GM19239 (cell line): ENCODE measurements at places on chromosomes 5 and 9.

DNA sequence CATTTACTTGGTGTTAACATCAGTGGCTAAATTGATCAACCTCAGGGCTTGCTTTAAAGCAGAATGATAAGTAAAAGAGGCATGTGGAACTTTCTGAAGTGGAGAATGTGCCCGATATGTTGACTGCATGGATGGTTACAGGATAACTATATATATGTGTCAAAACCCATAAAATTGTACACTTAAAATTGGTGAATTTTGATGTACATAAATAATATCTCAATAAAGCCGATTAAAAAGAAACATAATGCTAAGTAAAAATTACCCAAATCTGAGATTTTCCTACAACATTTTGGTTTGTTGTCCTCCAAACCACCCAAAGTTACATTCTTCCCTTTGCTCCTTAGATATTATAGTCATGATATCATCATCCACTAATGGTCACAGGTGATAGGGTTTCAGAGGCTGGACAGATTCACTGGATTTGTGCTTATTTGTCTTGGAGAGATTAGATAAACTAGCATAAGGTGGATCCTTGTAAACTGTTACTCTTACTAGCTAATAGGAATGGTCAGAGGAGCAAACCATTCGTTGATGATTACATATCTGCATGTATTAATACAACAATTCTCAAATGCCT is 119.7 kb upstream of the RPS23 start:
- DNase-seq: no peak

GRCh38 chr9:70924895-70925547 is 196.4 kb downstream of the TRPM3 start:
- peak; percentile 8 for DNase-seq

DNA sequence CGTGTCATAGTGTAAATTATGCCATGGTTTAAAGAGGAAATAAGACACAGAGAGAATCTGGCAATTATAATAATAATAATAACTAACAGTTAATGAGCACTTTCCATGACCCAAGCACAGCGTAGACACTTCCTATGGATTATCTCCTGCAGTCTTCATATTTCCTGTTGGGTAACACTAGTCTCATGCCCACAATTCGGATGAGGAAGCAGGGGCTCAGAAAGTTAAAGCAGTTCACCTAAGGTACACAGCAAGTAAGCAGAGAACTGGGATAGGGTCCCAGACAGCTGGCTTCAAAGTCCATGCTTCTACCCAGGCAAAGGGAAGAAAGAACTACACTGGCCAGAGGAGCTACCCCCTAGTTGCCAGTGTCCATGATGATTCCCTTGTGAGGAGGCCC is 27.9 kb upstream of the TGFBI start:
- no peak for DNase-seq

DNA sequence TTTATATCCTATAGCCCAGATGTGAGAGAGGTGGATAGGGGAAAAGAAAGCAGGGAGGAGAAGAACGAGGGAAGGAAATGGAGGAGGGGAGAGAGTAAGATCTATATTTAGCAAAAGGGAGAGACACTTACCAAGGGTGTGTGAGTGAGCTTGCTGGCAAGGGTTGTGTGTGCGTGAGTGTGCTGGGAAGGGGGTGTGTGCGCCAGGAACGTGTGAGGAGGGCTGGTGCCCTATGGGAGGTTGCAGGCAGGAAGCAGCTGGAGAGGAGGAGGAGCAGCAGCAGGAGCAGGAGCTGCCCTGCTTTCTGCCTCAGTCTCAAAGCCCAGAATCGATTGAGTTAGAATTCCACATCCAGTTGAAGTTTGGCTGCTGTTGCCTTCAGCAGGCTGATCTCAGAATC is 148.3 kb upstream of the RUSC2 start:
- DNase-seq: no peak

DNA sequence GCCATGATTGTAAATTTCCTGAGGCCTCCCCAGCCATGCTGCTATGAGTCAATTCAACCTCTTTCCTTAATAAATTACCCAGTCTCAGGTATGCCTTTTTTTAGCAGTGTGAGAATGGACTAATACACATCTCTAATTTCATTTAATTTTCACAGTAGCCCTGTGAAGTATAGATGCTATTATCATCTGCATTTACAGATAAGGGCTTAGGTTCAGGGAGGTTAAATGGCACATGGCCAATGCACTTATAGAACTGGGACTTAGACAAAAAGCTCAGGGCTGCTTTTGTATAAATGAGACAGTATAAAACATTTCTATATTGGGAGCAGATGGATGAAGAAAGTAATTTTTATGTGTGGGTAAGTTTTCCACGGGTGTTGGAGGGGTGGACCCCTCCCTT is 62.9 kb upstream of the PANK3 start:
- no peak for DNase-seq

GRCh38 chr9:88828018-88828417 is 163.2 kb upstream of the S1PR3 start:
- DNase-seq: no peak

- no peak for DNase-seq
Measured at GRCh38 chr5:172078726-172079345, 72.4 kb upstream of the FBXW11 start.

DNA sequence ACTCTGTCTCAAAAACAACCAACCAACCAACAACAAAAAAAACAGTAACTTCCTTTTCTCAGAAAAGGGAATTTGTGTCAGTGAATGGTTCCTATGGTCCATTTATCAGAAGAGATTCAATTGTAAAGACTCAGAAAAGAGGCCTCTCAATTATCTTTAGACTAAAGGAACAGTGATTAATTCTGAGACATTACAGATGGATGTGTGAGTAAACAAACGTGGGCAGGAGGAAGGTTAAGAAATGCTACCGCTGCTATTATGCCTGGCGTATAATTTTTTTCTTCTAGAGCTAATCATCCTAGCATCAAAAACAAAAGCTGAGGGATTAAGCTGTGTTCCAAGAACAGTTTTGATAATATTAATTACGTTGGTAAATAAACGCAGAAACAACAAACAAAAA is 52.9 kb upstream of the JMY start:
- no peak for DNase-seq

DNA sequence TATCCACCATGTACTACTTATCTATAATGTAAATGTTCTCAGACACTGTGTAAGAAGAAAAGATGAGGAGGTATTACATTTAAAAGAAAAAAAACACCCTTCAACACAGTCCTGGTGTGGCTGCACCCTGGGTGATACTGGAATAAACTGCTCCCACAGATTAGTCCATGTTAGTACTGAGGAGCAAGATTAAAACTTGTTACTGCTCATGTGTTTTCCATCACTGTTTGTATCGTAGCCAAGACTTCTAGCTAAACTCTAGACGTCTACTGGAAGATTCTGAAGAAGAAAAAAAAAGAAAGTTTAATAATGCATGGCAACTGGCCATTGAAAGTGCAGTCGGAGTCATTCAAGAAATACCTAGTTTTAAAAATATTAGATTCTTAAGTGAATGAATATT is at the start of gene ASPN:
TSS of gene ASPN (minus strand) at position 178 of the 400 bp plus-strand sequence.
- DNase-seq: no peak
